ENCODE measurements at places on chromosomes 16 and 17.

- peak; percentile 64 for DNase-seq
Measured at GRCh38 chr16:57619606-57620334, 8.7 kb upstream of the ADGRG1 start.

- DNase-seq: no peak
Measured at GRCh38 chr17:56830726-56831368, 2.9 kb downstream of the C17orf67 start.

- no peak for DNase-seq
Measured at GRCh38 chr16:80654094-80654862, 113.5 kb downstream of the DYNLRB2 start.

GRCh38 chr17:43846221-43846712 lies 709 bp upstream of the CD300LG start:
- peak; percentile 58 for DNase-seq

DNA sequence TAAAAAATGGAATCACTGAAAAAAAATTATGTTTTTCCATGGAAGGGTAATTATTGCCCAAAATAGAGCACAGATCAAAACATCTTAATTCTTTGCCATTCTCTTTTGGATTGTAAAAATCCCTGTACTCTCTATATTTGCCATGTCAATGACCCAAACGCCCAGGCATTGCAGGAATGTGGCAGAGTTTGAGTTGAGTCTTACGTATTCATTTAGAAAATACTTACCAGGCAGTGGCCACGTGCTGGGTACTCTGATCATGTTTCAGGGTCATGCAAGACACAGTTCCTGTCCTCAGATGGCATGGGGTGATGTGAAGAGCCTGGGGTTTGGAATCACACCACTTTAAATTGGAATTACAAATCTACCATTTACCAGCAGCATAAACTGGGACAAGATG lies 267.7 kb downstream of the ABCC12 start:
- DNase-seq: no peak

Data from MM.1S (cell line).